Naive thymus-derived CD8-positive, alpha-beta T cell (primary cell): ENCODE measurements at places on chromosomes 16 and 17. TPM values are rescaled to one million over a fixed set of nuclear protein-coding genes. Genes with fewer than 3 reads are reported as not detected.

CDH16 gene
- not detected for total RNA-seq

ENPP7 gene
- 0.29 TPM for total RNA-seq

VASN gene
- 0.30 TPM for total RNA-seq

DNA sequence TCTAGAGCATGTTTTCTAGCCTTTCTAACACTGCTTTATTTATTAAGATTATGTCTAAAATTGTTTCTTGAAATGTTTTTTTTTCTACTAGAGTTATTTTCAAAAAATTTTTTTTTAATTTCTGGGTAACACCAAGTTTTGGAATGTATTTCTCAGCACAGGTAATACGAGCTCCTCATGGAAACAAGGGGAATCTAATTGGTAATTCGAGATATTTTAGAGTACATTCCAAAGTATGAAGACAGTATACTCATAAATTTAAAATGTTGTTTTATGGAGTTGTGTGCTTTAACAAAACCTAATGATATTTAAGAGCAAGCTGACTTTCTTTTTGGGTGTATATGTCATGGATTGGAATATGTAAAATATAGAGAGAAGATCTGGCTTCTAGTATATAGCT is 42.4 kb downstream of the OMG start:
- DNase-seq, result no peak

GRCh38 chr17:82638183-82638773 is 10.0 kb downstream of the WDR45B start:
- no peak for DNase-seq
